ENCODE measurements at places on chromosomes 7 and 10.

GRCh38 chr7:93720106-93720505 lies 145.6 kb upstream of the CALCR start:
- H3K27me3 ChIP-seq: no peaks in the 10 kb centered on the region
- H3K4me3 ChIP-seq: no peak overlapping the region
- no peaks in the 10 kb centered on the region for H3K36me3 ChIP-seq
- no peak overlapping the region for H3K27ac ChIP-seq
- H3K4me1 ChIP-seq: no peaks in the 10 kb centered on the region
- no peak for DNase-seq

- H3K27me3 ChIP-seq: no peaks in the 10 kb centered on the region
- no peak for DNase-seq
- H3K4me1 ChIP-seq: peaks cover 57% of the 10 kb centered on the region
- no peak overlapping the region for H3K27ac ChIP-seq
These were observed 184.3 kb upstream of the ITGB1 start for GRCh38 chr10:33142295-33142694.

GRCh38 chr7:75739796-75740672 lies 1.3 kb upstream of the HIP1 start:
- H3K36me3 ChIP-seq: no peaks in the 10 kb centered on the region
- peak overlapping the region; percentile 84 for H3K27ac ChIP-seq

DNA sequence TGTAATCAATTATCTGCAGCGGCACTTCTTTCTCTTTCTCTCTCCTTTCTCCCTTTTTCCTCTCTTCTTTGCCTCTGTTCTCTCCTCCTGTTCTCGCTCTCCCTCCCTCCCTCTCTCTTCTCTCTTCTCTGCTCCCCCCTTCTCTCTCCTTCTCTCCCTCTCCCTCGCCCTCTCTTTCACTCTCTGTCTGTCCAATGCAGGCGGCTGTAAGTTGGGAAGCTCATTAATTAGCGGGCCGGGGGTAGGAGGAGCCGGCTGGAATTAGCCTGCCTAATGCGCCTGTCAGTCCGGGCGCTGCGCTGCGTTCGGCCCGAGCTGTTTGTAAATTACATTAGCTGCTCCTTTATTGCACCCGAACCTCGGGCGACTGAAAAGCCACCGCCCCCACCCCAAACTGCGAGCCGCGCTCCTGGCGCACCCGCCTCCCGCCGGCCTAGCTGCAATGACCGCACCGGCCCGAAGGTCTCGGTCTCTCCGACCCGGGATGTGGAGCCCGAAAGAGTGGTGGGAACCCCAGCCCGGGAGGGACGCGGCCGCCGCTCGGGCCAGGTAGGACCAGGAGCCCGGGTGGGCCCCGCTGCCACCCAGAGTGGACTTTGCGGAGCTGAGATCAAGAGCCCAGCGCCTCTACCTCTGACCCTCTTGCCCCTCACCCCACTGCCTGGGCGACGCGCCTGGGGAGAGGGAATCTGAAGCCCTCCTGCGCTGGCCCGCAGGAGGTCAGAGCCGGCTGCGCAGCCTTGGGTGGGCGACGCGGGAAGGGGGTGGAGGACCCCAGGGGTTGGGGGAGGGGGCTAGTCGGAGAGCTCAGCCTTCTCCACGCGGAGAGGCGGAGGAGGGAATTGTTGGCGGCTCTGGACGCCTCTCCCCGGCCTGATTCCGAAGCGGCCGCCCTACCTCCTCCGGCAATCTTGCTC lies at the start of gene LBX1:
LBX1 (minus strand) TSS at position 198 of the 917 bp plus-strand sequence. CDS start 648 bp downstream, outside the sequence.
- H3K4me3 ChIP-seq: no peak within 1 kb of the TSS
- peaks cover 89% of the 10 kb centered on the region for H3K27me3 ChIP-seq
- no peak within 1 kb of the TSS for H3K27ac ChIP-seq

GRCh38 chr7:50214126-50214670 lies 90.3 kb upstream of the IKZF1 start:
- no peak overlapping the region for H3K4me3 ChIP-seq
- no peaks in the 10 kb centered on the region for H3K36me3 ChIP-seq
- H3K27me3 ChIP-seq: no peaks in the 10 kb centered on the region
- no peak overlapping the region for H3K27ac ChIP-seq

DNA sequence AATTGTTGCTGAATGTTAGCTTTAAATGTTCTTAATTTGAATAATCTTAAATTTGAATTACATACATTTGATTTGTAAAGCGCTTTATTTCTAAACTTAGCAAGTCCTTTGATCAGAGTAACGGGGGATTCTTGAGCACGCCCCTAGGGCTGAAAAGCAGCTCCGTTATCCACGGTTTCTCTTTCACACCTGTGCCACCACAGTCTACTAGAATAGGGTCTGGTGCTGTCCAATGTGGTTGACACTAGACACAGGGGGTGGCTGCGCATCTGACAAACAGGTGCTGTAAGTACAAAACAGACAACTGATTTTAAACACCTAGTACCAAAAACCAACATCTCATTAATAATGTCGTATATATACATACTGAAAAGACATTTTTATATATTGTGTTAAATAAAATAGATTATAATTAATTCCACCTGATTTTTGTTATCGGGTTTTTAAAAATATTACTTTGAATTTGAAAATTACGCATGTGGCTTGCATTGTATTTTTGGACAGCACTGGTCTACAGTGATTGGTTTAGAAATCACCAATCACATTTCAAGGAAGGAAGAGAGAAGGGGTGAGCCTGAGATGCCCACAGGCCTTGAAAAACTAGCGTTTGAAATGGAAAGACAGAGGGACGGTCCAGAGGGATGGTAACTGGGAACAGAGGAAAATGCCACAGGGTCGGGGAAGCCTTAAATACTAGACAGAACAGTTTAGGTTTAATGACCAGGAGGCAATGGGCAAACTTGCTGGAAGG lies 7.3 kb downstream of the SEPHS1 start:
- no peaks in the 10 kb centered on the region for H3K27me3 ChIP-seq
- no peak overlapping the region for H3K27ac ChIP-seq
- H3K36me3 ChIP-seq: peaks cover 7% of the 10 kb centered on the region
- DNase-seq: peak; percentile 6
- peaks cover 3% of the 10 kb centered on the region for H3K4me1 ChIP-seq
- no peak overlapping the region for H3K4me3 ChIP-seq

GRCh38 chr10:22460101-22460500 lies 114.8 kb downstream of the SPAG6 start:
- H3K27me3 ChIP-seq: no peaks in the 10 kb centered on the region
- H3K4me1 ChIP-seq: no peaks in the 10 kb centered on the region
- H3K4me3 ChIP-seq: no peak overlapping the region
- no peak overlapping the region for H3K27ac ChIP-seq

- DNase-seq: no peak
- H3K27me3 ChIP-seq: no peaks in the 10 kb centered on the region
- no peak overlapping the region for H3K4me3 ChIP-seq
- H3K27ac ChIP-seq: no peak overlapping the region
- no peaks in the 10 kb centered on the region for H3K4me1 ChIP-seq
These were observed 41.1 kb downstream of the CAV1 start for GRCh38 chr7:116565981-116566380.

- no peak overlapping the region for H3K27ac ChIP-seq
- H3K4me3 ChIP-seq: no peak overlapping the region
- no peaks in the 10 kb centered on the region for H3K4me1 ChIP-seq
- no peaks in the 10 kb centered on the region for H3K36me3 ChIP-seq
- no peaks in the 10 kb centered on the region for H3K27me3 ChIP-seq
These were observed 19.5 kb upstream of the RHEB start for GRCh38 chr7:151539088-151539671.

GRCh38 chr10:132275426-132276178 lies 32.1 kb downstream of the STK32C start:
- no peaks in the 10 kb centered on the region for H3K4me1 ChIP-seq
- no peak overlapping the region for H3K27ac ChIP-seq
- H3K36me3 ChIP-seq: no peaks in the 10 kb centered on the region
- no peaks in the 10 kb centered on the region for H3K27me3 ChIP-seq

GRCh38 chr7:106153891-106154449 lies 41.9 kb upstream of the SYPL1 start:
- H3K4me3 ChIP-seq: no peak overlapping the region
- peaks cover 3% of the 10 kb centered on the region for H3K27me3 ChIP-seq
- H3K4me1 ChIP-seq: no peaks in the 10 kb centered on the region
- H3K27ac ChIP-seq: no peak overlapping the region
- peak; percentile 55 for DNase-seq

DNA sequence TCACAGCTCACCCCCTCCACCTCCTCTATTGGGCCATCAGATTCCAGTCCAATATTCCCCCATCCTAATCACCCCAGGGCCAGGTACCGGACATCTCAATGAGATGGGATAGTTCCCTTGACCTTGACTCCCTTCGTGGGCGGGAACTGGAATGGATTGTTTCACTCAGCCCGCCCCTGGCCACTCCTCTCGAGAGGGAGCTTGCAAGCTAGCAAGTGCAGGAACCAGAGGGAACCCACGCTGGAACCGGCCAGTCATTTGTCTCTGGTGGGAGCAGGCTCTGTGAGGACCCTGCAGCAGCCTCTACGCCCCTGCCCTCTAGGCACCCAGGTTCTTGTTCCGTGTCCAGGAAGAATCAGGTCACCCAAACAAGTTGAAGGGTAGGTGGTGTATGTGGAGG lies 11.0 kb upstream of the RADIL start:
- H3K36me3 ChIP-seq: no peaks in the 10 kb centered on the region
- H3K27me3 ChIP-seq: no peaks in the 10 kb centered on the region
- H3K4me1 ChIP-seq: no peaks in the 10 kb centered on the region
- no peak for DNase-seq

GRCh38 chr7:41134300-41135255 lies 568.3 kb downstream of the INHBA start:
- H3K36me3 ChIP-seq: no peaks in the 10 kb centered on the region
- DNase-seq: no peak
- H3K4me1 ChIP-seq: no peaks in the 10 kb centered on the region
- H3K27me3 ChIP-seq: no peaks in the 10 kb centered on the region

DNA sequence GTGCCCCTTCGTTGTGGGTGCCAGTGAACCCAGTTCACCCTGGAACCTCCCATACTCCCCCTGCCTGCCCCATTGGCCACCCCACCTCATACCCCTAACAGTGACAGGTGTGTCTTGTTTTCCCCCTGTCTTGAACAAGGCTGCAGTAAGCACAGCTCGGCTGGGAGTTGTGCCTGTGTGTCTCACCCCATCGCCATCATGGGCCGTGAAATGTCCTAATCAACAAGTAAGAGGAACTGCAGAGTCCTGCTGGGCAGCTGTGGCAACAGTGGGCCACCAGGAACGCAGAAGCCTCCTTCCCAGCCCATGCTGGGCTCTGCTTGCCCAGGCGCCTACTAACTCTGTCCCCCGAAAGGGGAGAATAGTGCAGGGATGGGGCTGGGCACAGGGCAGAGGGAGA lies 91.6 kb downstream of the C10orf105 start:
- H3K27me3 ChIP-seq: no peaks in the 10 kb centered on the region
- no peak for DNase-seq
- no peaks in the 10 kb centered on the region for H3K36me3 ChIP-seq
- H3K27ac ChIP-seq: no peak overlapping the region
- no peaks in the 10 kb centered on the region for H3K4me1 ChIP-seq
- no peak overlapping the region for H3K4me3 ChIP-seq

- DNase-seq: no peak
- no peak overlapping the region for H3K27ac ChIP-seq
- H3K27me3 ChIP-seq: no peaks in the 10 kb centered on the region
- H3K36me3 ChIP-seq: no peaks in the 10 kb centered on the region
These were observed 41.1 kb upstream of the GTF2IRD1 start for GRCh38 chr7:74412603-74413002.

GRCh38 chr10:73161662-73162061 lies 6.1 kb downstream of the ECD start:
- H3K4me3 ChIP-seq: no peak overlapping the region
- peaks cover 12% of the 10 kb centered on the region for H3K36me3 ChIP-seq
- no peak overlapping the region for H3K27ac ChIP-seq

- no peak overlapping the region for H3K27ac ChIP-seq
- H3K4me1 ChIP-seq: no peaks in the 10 kb centered on the region
- DNase-seq: no peak
These were observed 130.0 kb upstream of the BTBD16 start for GRCh38 chr10:122140941-122141623.

DNA sequence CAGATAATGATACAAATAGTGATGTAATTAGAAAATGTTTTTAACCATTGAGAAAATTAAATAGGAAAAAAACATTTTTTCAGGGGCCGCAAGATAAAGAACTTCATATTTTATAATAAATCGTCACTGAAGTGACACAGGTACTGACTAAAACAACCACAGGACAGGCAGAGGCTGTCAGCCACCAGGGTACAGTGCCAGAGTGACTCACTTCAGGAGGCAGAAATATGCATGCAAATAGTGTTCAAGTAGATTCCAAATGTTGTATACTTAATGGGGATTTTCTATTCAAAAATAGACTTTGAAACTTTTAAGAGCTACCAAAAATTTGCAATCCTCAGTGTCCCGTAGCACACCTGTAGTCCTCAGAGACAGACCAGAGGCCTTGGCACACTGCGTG lies 68.6 kb downstream of the FRMPD2 start:
- H3K27me3 ChIP-seq: no peaks in the 10 kb centered on the region
- H3K4me3 ChIP-seq: no peak overlapping the region
- H3K36me3 ChIP-seq: no peaks in the 10 kb centered on the region
- H3K4me1 ChIP-seq: no peaks in the 10 kb centered on the region

- peaks cover 83% of the 10 kb centered on the region for H3K36me3 ChIP-seq
- peak; percentile 51 for DNase-seq
- no peaks in the 10 kb centered on the region for H3K4me1 ChIP-seq
These were observed 11.7 kb downstream of the CASP2 start for GRCh38 chr7:143299840-143300239.

- no peak overlapping the region for H3K27ac ChIP-seq
- no peaks in the 10 kb centered on the region for H3K27me3 ChIP-seq
- no peak for DNase-seq
- no peaks in the 10 kb centered on the region for H3K4me1 ChIP-seq
- no peaks in the 10 kb centered on the region for H3K36me3 ChIP-seq
These were observed 80.8 kb upstream of the MKX start for GRCh38 chr10:27826369-27826768.

- H3K36me3 ChIP-seq: no peaks in the 10 kb centered on the region
- no peak overlapping the region for H3K27ac ChIP-seq
- no peak overlapping the region for H3K4me3 ChIP-seq
- H3K4me1 ChIP-seq: no peaks in the 10 kb centered on the region
- no peak for DNase-seq
These were observed 59.0 kb downstream of the BUB3 start for GRCh38 chr10:123213192-123213591.

DNA sequence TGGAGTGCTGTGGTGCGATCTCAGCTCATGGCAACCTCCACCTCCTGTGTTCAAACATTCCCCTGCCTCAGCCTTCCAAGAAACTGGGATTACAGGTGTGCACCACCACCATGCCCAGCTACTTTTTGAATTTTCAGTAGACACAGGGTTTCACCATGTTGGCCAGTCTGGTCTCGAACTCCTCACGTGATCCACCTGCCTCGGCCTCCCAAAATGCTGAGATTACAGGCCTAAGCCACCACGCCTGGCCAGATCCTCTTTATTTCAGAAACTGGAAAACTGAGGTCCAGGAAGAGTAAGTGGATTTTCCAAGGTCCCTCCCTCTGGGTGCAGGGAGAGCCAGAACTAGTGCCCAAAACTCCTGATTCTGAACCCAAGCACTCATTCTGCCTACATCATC lies 413.1 kb upstream of the AUTS2 start:
- no peak for DNase-seq
- H3K27me3 ChIP-seq: no peaks in the 10 kb centered on the region
- H3K4me3 ChIP-seq: no peak overlapping the region
- H3K27ac ChIP-seq: no peak overlapping the region

- H3K27ac ChIP-seq: no peak overlapping the region
- H3K4me3 ChIP-seq: no peak overlapping the region
- DNase-seq: no peak
These were observed 143.1 kb upstream of the STK17A start for GRCh38 chr7:43439631-43440401.

GRCh38 chr7:100093925-100094486 lies 5.2 kb downstream of the COPS6 start:
- no peak overlapping the region for H3K4me3 ChIP-seq
- H3K36me3 ChIP-seq: peaks cover 83% of the 10 kb centered on the region
- DNase-seq: no peak

Data from effector memory CD4-positive, alpha-beta T cell (primary cell).